Activated CD4-positive, CD25-positive, alpha-beta regulatory T cell treated with anti-CD3 and anti-CD28 coated beads, Interleukin-2, amount 50 U/mL, for 72 hours (primary cell): ENCODE measurements at places on chromosomes 7 and 10.

GRCh38 chr7:120856198-120856597 is 1.7 kb downstream of the TSPAN12 start:
- no peak for DNase-seq

- DNase-seq: no peak
Observed at GRCh38 chr7:30791114-30791513, 19.9 kb downstream of the MINDY4 start.

GRCh38 chr10:6061056-6061455 is 1.1 kb downstream of the IL2RA start:
- DNase-seq: no peak

GRCh38 chr7:218896-219580 is 26.7 kb downstream of the FAM20C start:
- DNase-seq: no peak

DNA sequence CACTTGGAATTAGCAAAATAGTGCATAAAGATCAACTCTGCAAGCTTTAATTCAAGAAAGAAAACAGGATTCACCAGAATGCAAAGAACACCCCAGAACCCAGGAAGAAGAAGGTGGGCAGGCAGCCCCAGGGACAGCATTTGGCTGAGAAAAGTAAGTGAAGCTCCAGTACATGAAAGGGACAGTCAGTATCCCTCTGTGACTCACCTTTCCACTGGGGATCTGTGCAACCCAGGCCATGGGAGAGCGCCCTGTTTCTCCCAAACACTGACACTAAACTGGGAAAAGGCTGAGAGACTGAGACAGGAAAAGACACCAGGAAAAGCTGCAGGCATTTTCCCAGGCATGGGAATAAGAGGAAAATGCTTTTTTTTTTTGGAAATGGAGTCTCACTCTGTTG is 28.2 kb downstream of the SNX13 start:
- no peak for DNase-seq

DNA sequence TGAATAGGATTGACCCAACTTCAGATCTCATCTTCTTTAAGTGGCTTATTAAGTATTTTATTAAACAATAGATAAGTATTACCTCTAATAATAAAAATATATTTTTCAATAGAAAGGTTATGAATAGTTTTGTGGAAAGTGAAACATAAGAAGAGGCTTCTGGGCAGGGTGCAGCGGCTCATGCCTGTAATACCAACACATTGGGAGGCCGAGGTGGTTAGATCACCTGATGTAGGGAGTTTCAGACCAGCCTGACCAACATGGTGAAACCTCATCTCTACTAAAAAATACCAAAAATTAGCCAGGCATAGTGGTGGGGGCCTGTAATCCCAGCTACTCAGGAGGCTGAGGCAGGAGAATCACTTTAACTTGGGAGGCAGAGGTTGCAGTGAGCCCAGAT is 26.5 kb downstream of the GPR85 start:
- no peak for DNase-seq

DNA sequence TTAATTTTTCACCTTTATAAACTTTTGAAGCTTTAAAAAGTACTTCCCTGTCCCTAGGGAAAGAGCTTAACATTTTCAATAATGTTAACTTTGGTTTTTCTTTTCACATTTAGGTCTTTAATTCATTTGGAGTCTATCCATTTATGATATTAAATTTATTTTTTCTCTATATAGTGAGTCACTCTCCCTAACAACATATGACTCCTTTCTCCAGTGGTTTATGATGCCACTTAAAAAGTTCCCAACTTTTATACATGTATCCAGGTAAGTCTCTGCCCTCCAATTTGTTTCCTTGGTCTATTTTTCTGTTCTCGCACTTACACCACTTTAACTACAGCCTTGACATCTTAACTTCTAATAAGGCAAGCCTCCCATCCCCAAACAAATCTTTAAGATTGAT is 3.5 kb downstream of the CACUL1 start:
- DNase-seq: no peak

- no peak for DNase-seq
Observed at GRCh38 chr7:105910172-105910571, 33.8 kb upstream of the ATXN7L1 start.
